Activated T-cell treated with anti-CD3 and anti-CD28 coated beads for 4 hours (primary cell): ENCODE measurements at places on chromosomes 11 and 22.

DNA sequence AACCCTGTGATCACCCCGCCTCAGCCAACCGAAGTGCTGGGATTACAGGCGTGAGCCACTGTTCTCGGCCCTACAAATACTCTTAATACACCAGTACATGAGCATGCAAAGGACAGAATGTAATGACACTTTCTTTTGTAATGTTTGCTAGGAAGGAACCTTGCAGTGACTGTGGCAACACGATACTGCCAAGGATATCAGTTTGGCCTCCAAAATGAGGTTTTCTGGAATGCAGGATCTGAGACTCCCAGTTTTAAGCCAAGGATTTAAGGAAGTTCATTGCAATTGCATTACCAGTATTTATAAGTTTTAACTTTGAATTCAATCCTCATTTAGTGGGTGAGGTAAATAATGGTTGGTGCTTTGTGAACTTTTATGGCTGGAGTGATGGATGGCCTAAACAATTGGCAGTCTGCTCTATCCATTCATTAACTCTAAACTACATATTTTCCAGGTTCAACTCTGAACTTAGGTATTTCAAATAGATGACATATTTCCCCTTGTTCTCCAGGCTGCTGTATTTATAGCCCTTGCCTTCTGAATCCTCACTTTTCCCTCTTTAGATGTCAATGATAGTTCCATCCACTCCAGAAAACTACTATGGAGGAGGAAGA lies 330.3 kb downstream of the C11orf87 start:
- no peak for DNase-seq

GRCh38 chr11:63839508-63840355 lies 822 bp downstream of the MARK2 start:
- no peak for DNase-seq

DNA sequence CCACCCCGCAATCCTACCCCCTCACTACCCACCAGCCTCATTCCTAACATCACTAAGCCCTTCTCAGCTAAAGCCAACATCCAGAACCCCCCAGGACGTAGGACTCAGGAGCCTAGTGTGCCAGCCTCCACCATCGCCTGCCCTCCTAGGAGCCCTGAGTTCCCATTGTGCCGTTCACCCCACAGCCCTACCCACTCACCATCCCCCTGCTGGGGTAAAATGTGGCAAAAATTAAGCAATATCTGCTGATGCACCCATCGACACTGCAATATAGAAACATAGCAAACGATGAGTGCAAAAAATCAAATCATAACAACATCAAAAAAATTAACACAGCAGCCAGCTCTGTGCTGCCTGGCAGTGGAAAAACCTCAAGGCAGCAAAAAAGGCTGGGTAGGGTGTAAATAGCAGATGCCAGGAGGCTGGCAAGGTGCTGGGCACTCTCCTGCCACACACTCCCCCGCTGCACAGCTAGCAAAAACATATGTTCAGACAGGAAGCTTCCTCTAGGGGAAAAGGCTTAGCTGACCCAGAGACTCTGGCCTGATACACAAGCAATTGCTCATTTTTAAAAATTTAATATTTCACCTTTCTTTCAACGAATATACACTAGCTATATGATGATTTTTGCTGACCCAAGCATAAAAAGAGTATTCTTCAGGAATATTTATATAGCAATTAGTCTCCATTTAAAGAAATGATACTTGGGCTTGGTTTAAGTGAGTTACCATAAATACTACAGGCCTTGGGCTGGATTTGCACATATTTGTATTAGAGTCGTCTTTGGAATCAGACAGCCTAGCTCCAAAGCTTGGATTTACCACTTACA lies 33.8 kb downstream of the PRDM10 start:
- no peak for DNase-seq

GRCh38 chr11:269146-269890 lies 8.9 kb upstream of the NLRP6 start:
- no peak for DNase-seq

GRCh38 chr22:44088976-44089570 lies 65.0 kb downstream of the PARVB start:
- no peak for DNase-seq
